Brain microvascular endothelial cell (primary cell): ENCODE measurements at places on chromosomes 2 and 18.

- no peak for DNase-seq
Observed at GRCh38 chr2:70893186-70893585, 42.5 kb upstream of the ATP6V1B1 start.

DNA sequence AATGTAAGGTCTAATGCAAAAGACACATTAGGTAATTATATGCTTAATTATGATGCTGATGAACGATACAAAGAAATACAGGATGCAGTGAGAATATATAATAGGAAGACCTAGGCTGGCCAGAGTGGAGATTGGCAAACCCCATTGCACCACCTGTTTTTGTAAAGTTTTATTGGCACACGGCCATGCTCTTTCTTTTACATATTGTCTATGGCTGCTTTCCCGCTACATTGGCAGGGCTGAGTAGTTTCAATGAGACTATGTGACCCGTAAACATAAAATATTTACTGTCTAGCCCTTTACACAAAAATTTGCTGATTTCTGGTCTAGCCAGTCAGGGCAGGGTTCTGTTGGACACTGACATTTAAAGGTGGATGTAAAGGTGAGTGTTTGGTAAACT, 5.4 kb downstream of the SEC11C start:
- no peak for DNase-seq

DNA sequence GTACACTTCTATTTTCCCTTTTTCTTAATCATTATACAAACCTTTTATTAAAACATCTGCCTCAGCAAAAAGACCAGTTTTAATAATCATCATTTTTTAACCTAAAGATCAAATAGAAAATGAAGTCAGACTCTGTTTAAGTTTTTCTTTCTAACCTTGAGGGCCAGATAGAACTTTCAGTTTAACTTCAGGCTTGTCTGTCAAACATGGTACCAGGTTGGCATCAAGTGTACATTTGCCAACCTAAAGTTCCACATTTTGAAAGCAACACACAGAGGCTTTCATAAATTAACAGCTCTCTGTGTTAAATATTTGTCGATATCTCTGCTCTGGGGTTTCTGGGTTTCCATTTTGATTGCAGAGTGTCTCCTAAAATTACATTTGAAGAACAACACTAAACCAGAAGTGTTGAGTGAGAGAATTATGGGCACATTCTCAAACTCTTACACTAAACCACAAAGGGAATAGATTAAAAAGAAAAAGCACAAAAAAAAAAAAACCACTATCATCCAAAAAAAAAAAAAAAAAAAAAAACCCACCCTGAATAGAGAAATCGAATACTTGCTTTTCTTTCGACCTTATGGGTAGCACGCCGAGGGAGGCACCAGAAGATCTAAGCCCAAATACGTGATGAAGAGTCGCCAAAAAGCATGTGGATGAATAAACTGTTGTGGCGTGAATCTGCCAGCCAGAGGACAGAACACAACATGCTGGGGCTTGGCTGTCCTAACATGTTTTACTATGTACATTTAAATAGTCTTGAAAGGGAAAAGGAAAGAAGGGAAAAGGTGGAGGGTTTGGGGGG, 166.2 kb downstream of the TCF4 start:
- DNase-seq, result no peak

DNA sequence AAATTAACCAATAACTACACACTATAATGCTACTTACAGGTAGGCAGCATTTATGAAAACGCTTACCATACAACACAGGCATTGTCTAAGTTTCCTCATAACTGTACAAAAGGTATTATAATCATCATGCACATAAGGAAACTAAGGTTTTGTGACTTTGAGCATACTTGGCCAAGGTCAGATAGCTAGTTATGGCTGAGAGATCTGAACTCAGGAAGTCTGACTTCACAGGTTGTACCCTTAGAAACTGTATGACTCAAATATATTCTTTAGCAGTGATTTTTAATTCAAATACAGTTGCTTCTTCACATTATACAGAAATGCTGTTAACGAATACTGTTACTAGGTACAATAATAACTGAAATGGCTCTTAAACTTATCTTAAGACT, 89.3 kb downstream of the TRIP12 start:
- DNase-seq, result no peak

DNA sequence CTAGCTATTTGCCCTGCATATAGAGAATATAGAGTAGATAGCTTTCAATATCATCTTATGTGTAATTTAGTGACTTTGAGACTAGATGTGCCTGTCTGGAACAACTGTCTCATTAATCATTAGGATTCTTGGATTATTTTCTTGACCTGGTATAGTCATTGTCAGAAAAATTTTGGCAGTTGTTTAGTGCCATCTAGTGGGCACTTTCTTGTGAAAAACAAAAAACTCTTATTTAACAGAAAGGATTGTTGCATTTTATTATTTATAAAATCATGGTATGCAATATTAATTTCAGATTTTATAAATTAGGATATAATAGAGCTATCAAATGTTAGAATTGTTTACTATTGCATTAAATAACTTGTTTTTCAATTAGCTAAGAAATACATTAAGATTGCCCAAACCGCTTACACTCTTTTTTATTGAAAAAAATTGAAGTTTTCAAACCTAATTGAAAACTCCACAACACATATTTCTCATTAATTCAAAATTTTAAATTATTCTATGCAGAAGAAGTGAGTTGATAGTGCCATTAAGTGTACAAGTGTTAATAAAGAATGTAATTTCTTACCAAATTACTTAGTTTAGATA, 80.3 kb downstream of the DYNAP start:
- DNase-seq, result peak; percentile 36

GRCh38 chr2:85999061-85999831, 106.4 kb downstream of the POLR1A start:
- peak; percentile 54 for DNase-seq

DNA sequence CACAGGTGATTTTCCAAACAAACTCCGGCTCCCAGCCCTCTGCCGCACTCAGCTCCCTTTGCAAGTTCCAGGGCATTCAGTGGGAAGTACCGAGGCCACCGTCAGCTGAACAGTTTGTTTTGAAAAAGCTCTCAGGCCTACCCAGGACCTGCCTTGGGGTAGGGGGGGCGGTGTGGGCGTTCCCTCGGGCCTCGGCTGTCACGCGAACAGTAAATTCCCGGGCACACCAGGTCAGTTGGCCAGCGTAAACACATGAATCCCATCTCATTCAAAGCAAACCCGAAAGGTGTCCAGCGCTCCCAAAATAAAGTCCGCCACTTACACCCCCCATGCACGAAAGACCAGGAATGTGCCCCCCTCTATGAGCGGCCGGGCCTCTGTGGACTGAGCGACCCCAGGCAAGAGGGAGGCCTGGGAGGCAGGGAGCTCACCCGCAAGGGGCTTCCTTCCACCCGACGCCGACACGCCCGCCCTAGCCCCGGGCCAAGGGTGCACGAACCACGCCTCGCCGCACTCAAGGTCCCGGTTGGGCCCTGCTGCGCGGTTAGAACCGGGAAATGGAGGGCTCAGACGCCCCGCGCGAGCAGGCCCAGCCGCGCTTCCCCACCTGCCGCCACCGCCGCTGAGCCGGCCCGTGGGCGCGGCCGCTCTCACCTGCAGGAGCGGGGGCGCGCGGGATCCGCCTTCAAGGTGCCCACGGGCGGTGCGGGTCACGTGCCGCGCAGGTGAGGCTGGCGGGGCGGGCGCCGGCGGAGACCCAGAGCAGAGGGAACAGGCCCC, at the start of gene WDSUB1:
TSS of gene WDSUB1 (minus strand) at position 775 of the 780 bp plus-strand sequence. CDS start 3,634 bp downstream, outside the sequence.
- DNase-seq, result peak; percentile 71

DNA sequence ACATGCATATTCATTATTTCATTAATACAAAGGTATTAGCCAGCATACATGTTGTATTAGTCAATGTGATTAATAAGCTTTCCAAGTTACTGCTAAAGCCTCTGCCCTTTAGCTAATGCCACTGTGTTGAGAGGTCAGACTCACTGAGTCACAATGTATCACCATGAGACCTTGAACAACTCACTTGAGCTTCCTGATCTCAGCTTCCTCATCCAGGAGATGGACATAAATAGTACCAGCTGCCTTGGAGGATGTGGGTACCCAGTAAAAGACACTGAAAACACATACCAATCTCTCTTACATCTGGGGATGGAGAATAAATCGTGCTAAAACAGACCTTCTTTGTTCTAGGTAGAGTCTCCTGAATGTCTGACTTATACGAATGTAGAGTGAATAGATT, 224.6 kb downstream of the EPHA4 start:
- DNase-seq, result peak; percentile 2

GRCh38 chr2:53859206-53860181, at the start of gene GPR75:
TSS of gene GPR75 (minus strand) at chr2:53859967. CDS start at chr2:53854756, 5,211 bp downstream.
- DNase-seq, result no peak

GRCh38 chr2:218257390-218257981, 3.3 kb upstream of the GPBAR1 start:
- DNase-seq, result no peak

- peak; percentile 39 for DNase-seq
Observed at GRCh38 chr2:145095641-145096435, 575.9 kb upstream of the ZEB2 start.

- DNase-seq, result peak; percentile 62
Observed at GRCh38 chr2:55099878-55100820, 49.9 kb upstream of the RTN4 start.

DNA sequence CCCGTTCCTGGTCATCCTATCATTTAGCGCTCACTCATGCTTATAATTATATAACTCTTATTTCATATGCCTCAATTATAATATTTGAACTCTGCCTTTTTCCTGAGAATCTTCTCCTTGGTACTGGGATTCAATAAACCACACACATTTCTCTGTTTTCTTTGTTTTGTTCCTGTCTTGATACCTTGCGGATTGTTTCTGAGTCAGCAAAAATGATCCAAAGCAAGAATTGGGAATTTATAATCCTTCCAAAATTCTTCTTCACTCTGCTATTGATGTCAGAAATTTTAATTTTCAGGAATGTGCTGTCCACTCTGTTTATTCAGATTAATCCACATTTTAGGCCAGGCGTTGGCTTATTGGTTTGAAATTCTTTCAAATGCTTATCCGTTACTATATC, 886.0 kb downstream of the SUCLG1 start:
- no peak for DNase-seq

GRCh38 chr2:237501892-237502513, 15.0 kb downstream of the MLPH start:
- no peak for DNase-seq
